ENCODE measurements at places on chromosomes 5 and 9.

DNA sequence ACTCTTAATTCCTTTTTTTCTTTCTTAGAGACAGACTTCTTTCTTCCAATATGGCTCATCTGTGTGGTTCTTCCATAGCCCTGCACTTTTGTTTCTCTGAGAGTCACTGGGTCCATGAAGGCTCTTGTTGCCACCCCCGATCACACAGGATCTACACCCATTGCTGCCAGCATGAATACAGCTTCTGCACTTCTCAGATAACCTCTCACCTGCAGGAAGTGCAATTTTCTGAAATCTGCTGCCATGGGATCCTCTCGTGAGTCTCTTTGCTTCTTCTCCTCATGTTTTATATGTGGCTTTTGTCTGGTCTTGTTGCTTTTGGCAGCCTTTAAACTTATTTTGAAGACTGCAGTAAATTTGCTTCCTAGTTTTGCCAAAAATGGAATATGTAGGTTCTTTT, 171.2 kb downstream of the TMEM167A start:
- no peak for DNase-seq

DNA sequence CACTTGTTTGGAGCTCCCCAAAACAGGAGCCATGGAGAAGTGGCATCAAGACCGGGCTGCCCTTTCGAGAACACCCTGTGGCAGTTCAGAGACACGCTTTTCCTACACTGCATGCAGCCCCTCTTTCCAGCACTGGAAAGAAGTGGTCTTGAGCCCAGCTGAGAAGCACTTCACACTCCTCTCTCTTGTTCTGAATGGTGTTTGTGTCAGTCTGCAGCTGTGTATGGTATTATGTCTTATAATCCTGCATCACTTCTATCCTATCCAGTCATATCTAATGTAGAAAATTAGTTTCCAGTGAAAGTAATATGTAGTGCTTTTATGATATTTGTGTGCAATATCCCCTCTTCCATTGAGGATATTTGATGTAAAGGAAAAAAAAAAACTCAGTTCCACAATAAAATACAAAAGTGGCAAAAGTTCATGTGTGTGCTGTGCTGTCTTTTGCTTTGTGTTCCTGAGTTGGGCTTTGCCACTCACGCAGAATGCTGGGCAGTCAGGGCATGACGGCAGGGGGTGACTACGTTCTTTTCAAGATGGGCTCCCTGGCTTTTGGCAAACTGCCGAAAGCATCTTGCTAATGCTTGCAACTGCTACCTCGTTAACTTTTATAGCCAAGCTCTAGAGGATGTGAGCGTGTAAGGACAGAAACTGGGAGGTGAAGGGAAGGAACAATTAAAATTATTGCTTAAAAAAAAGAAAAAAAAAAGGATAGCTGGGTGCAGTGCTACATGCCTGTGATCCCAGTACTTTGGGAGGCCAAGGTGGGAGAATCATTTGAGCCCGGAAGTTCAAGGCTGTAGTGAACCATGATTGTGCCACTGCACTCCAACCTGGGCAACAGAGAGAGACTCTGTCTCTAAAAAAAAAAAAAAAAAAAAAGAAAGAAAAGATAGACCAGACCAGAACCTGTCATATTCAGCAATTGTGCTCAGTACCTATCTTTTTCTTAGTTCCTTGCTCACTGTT, 102.2 kb downstream of the MAP1B start:
- DNase-seq: no peak

DNA sequence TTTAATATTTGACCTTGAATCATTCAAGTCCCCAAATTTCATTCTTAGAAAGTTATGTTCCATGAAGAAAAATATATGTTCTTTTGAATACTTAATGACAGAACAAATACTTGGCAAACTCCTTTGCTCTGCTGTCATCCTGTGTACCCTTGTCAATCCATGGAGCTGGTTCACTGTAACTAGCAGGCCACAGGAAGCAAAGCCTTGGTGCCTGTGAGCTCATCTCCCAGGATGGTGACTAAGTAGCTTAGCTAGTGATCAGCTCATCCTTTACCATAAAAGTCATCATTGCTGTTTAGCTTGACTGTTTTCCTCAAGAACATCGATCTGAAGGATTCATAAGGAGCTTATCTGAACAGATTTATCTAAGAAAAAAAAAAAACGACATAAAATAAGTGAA, 65.4 kb downstream of the WDR41 start:
- no peak for DNase-seq

GRCh38 chr5:176611435-176611834, 1.5 kb upstream of the GPRIN1 start:
- DNase-seq: no peak

DNA sequence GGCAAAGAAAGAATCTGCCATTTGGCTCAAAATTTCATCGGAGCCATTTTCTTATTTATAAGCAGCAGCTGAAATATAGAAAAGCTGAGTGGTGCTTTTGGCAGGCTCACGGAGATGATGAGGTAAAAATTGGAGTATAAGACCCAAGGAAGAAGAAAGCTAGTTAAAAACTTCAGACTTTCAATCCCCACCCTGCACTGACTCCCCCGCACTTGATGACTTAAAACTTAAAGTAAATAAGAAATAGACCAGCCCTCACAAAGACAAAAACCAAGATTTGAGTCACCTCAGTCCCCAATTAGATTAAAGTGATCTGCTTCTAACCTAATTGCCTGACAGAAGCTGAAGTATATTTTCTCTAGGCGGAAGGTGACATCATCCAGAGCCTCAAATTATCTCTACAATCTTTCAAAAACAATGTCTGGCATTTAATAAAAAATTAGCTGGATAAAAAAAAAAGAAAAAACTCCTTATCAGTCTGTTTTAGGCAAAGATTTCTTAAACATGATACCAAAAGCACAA, 124.0 kb upstream of the PJA2 start:
- DNase-seq: no peak

- DNase-seq: no peak
Observed at GRCh38 chr9:97321251-97321650, 13.8 kb downstream of the CCDC180 start.

DNA sequence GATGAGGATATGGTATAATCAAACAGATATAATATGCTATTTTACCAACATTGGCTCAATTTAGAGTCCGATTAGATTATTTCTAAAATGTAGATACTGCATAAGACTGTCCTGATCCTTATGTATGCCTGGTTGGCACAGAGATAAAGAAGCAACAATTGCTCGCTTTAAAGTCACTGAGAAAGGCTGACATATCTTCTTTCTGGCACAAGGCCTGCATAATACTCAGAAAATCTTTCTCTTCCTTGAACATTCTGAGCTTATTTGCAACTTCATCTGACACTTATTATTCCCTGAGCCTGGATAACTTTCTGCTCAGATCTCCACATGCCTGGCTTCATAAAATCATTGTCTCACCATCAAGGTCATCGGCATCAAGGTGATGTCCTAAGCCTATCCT, 219.3 kb upstream of the CDH9 start:
- no peak for DNase-seq

DNA sequence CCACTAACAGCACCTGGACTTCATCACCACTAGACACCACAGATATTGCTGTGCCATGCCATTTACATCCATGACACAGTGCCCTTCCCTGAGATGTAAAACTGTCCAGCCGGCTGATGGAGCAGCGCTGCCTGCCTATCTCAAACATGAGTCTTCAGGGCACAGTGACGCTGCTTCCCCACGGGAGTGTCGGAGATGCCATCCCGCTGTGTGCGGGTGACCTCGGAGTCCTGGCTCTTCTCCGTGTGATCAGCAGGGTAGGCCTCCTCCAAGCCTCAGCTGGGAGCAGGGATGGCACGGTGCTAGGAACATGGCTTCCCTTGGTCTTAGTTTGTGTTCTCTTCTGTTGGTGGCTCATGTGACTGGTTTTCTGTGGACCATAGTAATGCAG, 130.3 kb upstream of the FAM120A start:
- no peak for DNase-seq

DNA sequence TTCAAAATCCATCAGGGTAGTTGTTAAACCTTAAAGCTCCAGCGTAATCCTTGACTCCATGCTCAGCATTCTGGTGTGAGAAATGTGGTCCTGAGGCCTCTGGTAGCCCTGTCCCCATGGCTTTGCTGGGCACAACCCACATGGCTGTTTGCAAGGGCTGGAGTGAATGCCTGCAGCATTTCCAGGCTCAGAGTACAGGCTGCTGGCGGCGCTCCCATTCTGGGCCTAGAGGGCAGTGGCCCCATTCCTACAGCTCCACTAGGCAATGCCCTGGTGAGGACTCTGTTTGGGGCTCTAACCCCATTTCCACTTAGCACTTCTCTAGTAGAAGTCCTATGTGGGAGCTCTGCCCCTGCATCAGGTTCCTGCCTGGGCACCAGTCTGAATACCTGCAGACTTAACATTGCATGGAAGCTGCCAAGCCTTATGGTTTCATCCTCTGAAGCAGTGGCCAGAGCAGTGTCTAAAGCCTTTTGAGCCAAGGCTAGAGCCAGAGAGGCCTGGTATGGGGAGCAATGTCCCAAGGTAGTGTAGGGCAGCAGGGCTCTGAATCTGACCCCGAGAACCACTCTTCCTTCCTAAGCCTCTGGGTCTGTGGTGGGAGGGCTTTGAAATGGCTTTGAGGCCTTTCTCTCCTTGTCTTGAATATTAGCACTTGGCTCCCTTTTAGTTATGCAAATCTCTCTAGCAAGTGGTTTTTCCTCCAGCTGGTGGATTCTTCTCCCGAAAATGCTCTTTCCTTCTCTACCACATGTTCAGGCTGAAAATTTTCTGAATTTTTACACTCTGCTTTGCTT, 5.8 kb upstream of the ALDH1A1 start:
- DNase-seq: no peak

GRCh38 chr5:68587171-68587570, 371.6 kb downstream of the PIK3R1 start:
- no peak for DNase-seq

- DNase-seq: no peak
Observed at GRCh38 chr5:124669956-124670721, 76.3 kb downstream of the ZNF608 start.

DNA sequence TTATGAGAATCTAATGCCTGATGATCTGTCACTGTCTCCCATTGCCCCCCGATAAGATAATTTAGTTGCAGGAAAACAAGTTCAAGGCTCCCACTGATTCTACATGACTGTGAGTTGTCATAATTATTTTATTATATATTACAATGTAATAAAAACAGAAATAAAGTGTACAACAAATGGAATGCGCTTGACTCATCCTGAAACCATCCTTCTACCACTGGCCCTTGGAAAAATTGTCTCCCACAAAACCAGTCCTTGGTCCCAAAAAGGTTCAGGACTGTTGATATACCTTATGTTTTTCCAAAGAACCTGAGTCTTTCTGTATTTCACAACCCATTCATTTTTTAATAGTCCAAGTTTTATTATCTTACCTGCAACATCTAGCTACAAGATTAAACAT, 403.5 kb downstream of the TAF11L14 start:
- DNase-seq: no peak

DNA sequence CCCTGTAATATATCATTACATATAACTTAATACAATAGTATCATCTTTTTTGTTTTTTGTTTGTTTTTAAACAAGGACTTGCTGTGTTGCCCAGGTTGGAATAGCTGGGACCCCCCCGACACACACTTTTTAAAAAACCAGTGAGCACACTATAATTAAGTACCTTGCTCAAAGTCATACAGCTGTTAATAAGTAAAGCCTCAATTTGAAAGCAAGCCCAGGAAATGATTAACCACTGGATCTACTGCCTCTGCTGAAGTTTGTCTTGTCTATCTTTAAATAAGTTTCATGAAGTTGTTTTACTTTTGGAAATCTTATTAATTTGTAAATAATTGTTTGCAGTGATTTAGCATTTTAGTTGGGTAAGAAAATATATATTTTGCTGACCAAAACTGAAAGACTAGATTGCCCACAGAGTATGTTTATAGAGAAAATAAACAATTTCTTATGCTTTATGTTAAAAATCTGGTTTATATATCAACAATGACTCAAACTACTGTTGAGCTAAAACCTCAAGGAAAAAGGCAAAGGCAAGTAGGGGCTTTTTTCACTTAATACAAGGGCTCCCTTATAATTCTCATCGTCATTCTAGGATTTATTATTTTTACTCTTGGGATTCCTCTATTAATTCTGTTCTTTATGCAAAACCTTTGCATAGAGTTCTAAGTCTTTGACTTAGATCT, 5.8 kb upstream of the CARNMT1 start:
- no peak for DNase-seq

- no peak for DNase-seq
Observed at GRCh38 chr5:9347541-9348295, 198.2 kb downstream of the SEMA5A start.

GRCh38 chr5:41212935-41213334, 397 bp downstream of the C6 start:
- no peak for DNase-seq

GRCh38 chr9:130839132-130840111, 4.4 kb downstream of the ABL1 start:
- DNase-seq: no peak

Measured in NCI-H146 (cell line).